Esophagus squamous epithelium (tissue), 5 donors: ENCODE measurements at places on chromosomes 3 and 15. TPM values are rescaled to one million over a fixed set of nuclear protein-coding genes. Genes with fewer than 3 reads are reported as not detected.

Gene STRIT1
- total RNA-seq: not detected

Gene RHOV
- total RNA-seq: 94.0 TPM

Gene HEMK1
- total RNA-seq: 11.8 TPM

Gene MITF
- total RNA-seq: 11.2 TPM

Gene NLGN1
- 0.34 TPM for total RNA-seq

Gene SLC2A2
- not detected for total RNA-seq
